ENCODE measurements at places on chromosomes 5 and 9.

GRCh38 chr9:126965077-126965476 lies 50.5 kb downstream of the RALGPS1 start:
- DNase-seq, result no peak

GRCh38 chr5:177427211-177427822 lies 841 bp downstream of the GRK6 start:
- DNase-seq, result no peak

DNA sequence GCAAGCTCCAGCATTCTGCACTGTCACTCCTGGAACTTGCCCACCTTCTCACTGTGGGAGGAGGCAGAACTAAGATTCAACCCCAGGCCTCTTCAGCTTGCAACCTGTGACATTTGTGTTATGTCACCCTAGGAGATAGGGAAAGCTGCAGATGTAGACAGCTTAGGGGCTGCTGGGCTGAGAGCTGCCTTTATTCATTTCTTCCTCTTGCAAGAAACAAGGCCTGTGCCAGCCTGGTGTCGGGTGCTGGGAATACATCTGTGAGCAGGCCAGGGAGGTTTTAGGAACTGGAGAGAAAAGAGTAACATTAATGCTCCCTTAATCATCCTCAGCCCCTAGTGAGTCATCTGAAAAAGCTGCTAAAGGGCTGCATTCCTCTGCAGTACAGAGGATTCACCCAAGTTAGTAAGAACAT lies 101.8 kb downstream of the FGF18 start:
- DNase-seq, result peak; percentile 83

- no peak for DNase-seq
Measured at GRCh38 chr9:134381671-134382516, 55.6 kb downstream of the RXRA start.

DNA sequence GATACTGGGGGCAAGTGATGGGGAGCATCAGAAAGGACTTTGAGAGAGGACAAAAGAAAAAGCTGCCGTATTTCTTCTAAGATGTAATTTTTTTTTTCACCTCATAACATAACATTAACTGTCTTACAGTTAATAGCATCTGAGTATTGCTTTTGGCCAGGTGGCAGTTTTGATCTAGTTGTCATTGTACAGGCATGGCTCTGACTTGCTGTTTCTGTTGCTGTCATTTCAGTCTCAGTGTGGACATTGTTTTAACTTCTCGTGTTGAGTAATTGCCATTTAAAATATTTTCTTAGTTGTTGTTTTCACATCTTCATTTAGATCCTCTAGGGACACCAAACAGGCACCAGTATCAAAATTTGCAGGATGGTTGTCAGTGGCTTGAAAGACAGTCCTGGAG lies 12.4 kb downstream of the SMAD5 start:
- DNase-seq, result no peak

DNA sequence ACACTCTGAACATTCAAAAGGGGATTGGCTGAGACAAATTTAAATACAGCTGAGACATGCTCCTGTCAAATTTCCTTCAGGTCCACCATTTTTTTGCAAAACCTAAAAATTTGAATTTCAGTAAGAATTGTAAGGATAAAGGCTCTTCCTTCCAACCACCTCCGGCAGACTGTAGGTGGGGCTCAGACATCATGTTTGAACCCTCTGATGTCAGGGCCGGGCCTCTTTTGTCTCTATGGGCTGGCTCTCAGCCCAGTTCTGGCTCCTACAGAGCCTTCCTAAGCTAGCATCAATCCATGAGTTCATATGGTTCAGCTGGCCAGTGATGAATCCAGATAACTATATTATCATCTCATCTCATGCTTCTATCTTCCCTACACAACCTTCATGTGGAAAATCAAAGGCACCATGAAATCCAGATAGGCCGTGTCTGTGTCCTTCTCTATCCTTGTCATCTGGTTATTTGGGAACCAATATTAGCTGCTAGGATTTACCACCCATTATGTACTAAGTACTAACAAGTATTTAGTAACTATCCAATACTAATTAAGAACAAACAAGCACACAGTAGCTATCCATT lies 44.2 kb downstream of the NIPSNAP3B start:
- no peak for DNase-seq

DNA sequence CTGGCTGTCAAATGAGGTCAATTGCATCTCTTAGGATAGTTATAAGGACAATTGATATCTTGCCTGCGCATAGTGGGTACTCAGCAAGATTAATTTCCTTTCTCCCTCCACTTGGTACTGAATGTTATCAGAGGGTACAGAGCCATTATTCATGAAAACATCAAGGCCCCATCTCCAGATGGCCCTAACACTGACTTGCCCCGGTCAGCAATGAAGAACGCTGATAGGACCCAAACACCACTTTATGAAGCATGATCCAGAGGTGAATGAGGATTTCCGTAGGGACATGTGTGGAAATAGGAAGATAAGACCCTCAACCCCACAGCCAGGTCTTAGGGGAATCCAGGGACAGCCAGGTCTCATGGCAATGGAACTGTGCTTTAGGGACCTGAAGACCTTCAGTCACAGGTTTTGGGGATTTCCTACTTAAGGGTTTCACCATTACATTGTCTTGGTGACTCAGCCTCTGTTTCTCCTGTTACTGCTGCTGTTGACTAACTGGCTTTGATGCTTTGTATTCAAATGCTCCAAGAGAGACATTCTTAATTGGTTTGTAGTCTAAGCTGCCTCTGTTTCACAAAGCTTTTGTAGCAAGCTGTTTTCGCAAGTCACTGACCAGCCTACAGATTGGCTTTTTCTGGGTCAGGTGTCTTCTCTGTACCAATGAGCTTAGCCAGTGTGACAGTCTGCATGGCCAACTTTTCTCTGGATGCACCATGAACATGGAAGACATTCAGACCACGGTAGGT lies 35.3 kb upstream of the IQGAP2 start:
- no peak for DNase-seq

GRCh38 chr9:114220061-114220541 lies 64.8 kb downstream of the COL27A1 start:
- no peak for DNase-seq

DNA sequence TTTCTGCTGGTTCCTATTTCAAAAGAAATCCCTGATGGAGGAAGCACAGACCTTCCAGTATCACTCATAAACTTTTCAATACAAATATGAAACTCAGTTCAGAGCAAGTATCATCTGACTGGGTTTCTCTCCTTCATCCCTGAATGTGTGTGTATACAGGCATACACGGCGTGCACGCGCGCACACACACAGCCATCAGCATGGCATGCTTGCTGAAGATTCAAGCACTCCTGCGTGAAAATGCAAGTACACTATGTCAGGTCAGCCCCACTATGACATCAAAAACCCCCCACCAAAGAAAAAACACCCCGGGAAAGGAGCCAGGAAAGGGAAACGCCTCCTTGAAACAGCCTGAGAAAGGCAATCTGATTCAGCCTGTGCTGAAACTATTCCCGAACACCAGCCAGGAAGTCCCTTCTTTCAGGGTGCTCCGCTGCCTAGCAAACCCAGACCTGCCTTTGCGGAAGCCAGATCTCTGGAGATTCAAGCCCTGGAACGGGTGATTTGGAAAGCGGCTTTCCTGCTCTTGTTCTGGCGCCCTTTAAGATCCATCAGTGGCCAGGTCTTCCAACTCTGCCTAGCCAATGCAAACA lies 831 bp downstream of the KLHL3 start:
- DNase-seq, result no peak

DNA sequence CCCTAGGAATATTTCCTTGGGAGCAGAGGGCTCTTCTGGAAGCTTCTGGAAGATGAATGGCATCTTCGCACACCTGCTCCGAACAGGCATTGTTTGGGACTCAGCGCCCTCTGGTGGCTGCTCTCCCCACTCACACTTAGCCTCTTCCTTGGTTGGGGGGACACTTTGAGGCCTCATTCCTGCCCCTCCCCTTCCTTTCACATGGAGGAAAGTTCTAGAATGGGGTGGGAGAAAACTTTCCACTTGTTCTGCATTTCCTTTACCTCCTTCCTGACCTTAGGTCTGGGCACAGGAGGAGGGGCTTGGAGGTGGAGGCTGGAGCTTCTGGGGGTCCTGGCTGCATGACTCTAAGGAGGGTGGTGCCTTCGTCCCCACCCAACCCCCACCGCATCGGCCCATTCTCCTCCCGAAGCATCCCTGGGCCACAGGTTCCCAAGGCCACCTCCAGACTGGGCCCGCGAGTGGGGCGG lies 19.3 kb upstream of the SMIM32 start:
- no peak for DNase-seq

DNA sequence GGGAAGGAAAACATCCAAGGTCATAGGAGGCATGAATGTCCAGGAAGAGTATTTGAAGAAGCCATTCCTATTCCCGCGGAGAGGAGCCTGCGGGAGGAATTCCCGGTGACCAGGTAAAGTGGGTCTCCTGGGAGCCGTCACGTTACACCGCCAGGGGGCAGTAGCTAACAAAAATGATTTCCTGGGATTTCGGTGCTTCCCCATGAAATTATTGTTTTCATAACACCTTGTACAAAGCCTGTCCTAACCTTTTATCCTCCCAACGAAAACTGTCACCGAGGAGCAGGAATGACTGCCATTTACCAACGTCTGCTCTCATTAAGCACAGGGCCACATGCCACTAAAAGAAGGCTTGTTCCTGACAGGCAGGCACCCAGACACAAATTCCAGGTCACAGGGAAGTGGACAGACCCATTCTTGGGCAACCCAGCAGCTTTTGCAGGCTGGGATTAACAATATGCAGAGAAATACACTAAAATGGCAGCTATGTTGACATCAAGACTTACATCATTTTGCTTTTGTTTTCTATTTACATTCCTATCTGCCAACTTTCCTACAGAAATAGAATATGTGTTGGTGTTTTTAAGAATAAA lies 41.2 kb upstream of the CTSL start:
- DNase-seq, result no peak

DNA sequence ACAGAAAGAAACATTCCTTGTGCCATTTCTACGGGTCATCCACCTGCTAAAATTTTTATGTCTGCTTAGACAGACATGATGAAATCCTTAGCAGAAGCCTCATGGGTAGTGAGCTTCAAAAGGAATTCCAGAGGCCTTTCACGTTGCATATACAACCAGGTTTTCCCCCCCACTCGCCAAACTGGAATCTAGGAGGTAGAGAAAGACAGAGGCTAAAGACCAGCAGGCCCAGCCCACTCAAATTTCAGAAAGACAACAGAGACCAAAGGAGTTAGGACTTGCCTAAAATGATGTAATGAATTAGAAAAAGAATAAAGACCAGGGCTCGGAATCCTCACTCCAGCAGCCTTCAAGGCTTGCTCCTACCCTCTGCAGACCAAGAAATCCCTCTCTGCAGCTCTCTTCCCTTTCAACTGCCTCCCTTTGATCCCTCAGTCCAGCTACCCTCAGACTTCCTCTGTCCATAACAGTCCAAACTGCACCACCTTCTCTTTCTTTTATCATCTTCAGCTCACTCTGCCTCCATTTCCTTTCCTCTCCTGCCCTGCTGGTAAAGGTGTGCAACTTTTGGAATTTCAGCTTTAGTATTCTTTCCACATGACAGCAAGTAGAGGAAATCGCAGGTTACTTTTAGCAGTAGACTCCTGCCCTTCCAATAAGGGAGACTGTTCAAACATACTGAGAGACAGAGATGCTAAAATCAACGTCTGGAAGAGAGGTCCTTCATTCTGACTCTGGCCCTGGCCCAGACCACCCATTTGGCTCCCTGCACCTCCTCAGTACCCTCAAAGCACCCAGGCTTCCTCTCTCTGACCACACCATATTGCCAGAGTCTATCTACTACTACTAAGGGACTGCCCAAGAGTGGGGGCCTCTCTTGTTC lies 8.9 kb downstream of the B4GALT1 start:
- DNase-seq, result no peak

DNA sequence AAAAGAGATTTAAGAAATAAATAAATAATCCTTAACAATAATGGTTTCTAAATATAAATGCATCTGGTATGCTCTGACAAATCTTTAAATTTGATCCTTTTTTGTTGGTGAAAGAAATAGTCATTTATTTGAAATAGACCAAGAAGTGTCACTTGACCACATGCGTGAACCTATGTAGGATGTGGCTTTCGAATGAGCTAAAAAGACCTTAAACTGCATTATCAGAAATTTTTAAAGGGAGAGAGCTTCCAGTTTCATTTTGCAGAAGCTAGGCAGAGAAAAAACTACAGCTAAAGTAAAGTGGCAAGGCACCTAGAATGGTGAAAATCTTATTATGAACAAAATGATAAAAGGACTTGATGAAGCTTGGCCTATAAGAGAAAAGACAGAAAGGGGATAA lies 309.2 kb upstream of the EFNA5 start:
- no peak for DNase-seq

DNA sequence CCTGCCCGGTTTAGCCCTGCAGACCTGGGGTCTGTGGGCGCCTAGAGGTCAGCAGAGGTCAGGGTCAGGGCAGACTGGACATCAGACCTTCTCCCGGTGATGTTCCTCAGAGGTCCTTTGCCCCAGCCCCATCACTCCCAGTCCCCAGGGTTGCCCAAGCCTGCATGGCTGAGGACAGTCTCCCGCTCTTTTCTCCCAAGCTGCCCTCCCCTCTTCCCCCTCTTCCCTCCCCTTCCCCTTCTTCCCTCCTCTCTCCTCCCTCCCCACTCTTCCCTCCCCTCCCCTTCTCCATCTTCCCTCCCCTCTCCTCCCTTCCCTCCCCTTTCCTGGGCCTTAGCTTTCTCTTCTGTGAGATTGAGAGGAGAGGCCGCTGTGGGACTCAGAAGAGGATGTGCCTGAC lies 10.4 kb downstream of the LHX3 start:
- DNase-seq, result no peak

- no peak for DNase-seq
Measured at GRCh38 chr9:134356496-134357470, 30.5 kb downstream of the RXRA start.

GRCh38 chr9:91882627-91883026 lies 67.4 kb downstream of the ROR2 start:
- no peak for DNase-seq

DNA sequence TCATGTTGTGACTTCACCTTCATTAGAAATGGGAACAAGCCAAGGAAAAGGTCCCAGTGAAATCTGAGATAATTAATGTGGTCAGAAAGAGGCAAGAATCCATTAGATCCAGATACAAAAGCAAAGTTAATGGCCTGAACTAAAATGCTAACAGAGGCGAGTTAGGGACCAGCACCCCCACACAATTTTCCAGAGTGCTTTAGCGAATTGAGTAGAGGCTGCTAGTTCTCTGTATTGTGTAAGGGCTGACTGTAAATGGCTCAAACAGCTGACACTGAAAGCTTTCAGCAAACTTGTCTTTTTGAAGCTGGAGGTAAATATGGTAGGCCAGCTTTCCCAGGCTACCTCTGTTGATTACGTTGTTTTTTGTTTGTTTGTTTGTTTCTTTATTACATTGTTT lies 75.5 kb downstream of the CSNK1A1 start:
- no peak for DNase-seq

GRCh38 chr5:34586117-34586885 lies 69.8 kb upstream of the RAI14 start:
- peak; percentile 98 for DNase-seq

GRCh38 chr9:95409650-95410426 lies 92.3 kb upstream of the FANCC start:
- peak; percentile 30 for DNase-seq

DNA sequence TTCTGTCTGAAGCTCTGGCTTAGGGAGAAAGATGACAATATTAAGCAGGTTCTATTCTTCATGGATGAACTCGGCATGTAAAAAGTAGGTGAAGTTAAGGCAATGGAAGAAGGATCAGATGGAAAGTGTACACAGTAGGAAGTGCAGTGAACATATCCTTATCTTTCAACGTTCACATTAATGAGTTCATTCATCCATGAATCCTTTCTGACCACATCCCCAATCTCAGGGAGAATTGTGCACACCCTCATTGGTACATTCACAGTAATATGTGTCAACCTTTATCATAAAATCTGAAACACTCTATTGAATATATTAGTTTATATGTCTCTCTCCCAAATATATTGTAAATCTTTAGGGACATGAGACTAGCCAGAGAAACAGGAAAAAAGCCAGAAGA lies 5.5 kb downstream of the GIN1 start:
- no peak for DNase-seq

- no peak for DNase-seq
Measured at GRCh38 chr9:133268335-133269056, 6.5 kb downstream of the ABO start.
